ENCODE measurements at places on chromosomes 2 and 18.

GRCh38 chr2:136106505-136106904 lies 11.4 kb downstream of the CXCR4 start:
- DNase-seq = no peak

GRCh38 chr2:37366773-37367172 lies 22.3 kb downstream of the QPCT start:
- DNase-seq = no peak

DNA sequence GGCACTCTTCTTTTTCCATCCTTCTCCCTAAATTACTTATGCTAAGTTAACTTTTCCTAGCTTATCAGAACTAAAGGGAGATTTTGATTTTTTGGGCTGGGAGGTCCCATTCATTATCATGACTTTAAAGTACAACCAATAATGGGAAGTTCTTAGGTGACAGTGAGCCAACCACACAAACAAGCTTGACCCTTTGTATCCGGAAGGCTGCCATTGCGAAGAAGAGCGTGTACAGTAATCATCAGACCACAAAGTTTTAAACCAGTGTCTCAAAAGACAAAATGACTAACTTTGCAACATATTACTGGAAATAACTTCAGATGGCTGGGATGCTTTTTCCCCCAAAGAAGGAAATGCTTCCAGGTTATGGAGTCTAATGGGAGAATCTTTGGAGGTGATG lies 298.1 kb downstream of the TGIF1 start:
- no peak for DNase-seq

DNA sequence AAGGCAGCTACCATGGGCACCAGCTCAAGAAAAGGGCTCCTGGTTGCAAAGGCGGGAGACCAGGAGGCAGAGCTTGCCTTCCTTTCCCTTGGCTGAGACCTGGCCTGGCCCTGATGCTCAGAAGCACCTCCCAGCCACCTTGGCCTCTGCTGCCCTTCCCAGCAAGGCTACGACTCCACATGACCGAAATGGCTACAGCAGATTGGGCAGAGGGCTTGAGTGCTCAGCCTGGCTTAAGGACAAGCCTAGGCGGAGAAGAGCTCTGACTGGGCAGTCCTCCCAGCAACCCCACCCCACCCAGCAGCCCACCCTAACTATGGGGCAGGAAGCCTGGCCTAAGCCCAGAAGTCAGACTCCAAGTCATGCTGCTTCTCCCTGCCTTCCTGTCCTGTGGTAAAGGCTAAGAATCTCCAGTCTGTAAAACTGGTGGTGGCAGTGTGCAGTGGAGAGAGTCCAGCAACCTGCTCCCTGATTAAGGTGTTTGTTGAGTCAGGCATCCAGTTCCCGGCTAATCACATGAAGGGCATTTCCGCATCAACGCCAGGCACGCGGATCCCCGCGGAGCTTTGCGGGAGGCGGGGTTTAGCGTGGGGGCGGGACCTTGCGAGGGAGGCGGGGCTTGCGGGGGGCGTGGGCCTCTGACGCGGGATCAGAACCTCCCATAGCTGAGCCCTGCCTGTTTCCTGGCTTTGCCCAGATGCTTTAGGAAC lies 256.0 kb downstream of the BCL11A start:
- no peak for DNase-seq

- DNase-seq = no peak
Measured at GRCh38 chr2:46460241-46460921, 19.0 kb upstream of the TMEM247 start.

Measured in fibroblast of skin of scalp (primary cell).